Activated T-helper 2 cell treated with anti-CD3 and anti-CD28 coated beads, Interferon-gamma antibody, Interleukin-2, Interleukin-4, amounts not matched to agents 10 μg/mL and 5 μg/mL and 100 μg/mL, durations not matched to agents 14 hours and 24 hours and 36 hours (primary cell): ENCODE measurements at places on chromosomes 7 and 10.

- H3K4me1 ChIP-seq = no peaks in the 10 kb centered on the region
- no peak for DNase-seq
- no peaks in the 10 kb centered on the region for H3K27me3 ChIP-seq
- no peak overlapping the region for H3K27ac ChIP-seq
- H3K36me3 ChIP-seq = no peaks in the 10 kb centered on the region
Observed at GRCh38 chr7:125316466-125316865, 386.8 kb upstream of the POT1 start.

GRCh38 chr10:112767156-112767555, 182.9 kb upstream of the TCF7L2 start:
- no peak for DNase-seq
- H3K4me3 ChIP-seq = no peak overlapping the region
- no peak overlapping the region for H3K27ac ChIP-seq
- no peaks in the 10 kb centered on the region for H3K36me3 ChIP-seq
- no peaks in the 10 kb centered on the region for H3K27me3 ChIP-seq

GRCh38 chr7:1380231-1380815, 78.9 kb downstream of the MICALL2 start:
- no peaks in the 10 kb centered on the region for H3K4me1 ChIP-seq
- no peak overlapping the region for H3K4me3 ChIP-seq
- peaks cover 3% of the 10 kb centered on the region for H3K27me3 ChIP-seq
- H3K36me3 ChIP-seq = no peaks in the 10 kb centered on the region

GRCh38 chr10:119370111-119370741, 162.9 kb downstream of the GRK5 start:
- H3K27ac ChIP-seq = no peak overlapping the region
- H3K4me1 ChIP-seq = peaks cover 16% of the 10 kb centered on the region
- H3K27me3 ChIP-seq = no peaks in the 10 kb centered on the region
- H3K4me3 ChIP-seq = no peak overlapping the region
- no peaks in the 10 kb centered on the region for H3K36me3 ChIP-seq

- H3K4me3 ChIP-seq = no peak overlapping the region
- no peak overlapping the region for H3K27ac ChIP-seq
- no peak for DNase-seq
Observed at GRCh38 chr10:131009791-131010190, 301.7 kb downstream of the TCERG1L start.

GRCh38 chr10:71397296-71398212, 834 bp downstream of the CDH23 start:
- no peaks in the 10 kb centered on the region for H3K4me1 ChIP-seq
- peak overlapping the region; percentile 5 for H3K4me3 ChIP-seq
- peaks cover 54% of the 10 kb centered on the region for H3K27me3 ChIP-seq
- DNase-seq = no peak
- no peak overlapping the region for H3K27ac ChIP-seq
- no peaks in the 10 kb centered on the region for H3K36me3 ChIP-seq

DNA sequence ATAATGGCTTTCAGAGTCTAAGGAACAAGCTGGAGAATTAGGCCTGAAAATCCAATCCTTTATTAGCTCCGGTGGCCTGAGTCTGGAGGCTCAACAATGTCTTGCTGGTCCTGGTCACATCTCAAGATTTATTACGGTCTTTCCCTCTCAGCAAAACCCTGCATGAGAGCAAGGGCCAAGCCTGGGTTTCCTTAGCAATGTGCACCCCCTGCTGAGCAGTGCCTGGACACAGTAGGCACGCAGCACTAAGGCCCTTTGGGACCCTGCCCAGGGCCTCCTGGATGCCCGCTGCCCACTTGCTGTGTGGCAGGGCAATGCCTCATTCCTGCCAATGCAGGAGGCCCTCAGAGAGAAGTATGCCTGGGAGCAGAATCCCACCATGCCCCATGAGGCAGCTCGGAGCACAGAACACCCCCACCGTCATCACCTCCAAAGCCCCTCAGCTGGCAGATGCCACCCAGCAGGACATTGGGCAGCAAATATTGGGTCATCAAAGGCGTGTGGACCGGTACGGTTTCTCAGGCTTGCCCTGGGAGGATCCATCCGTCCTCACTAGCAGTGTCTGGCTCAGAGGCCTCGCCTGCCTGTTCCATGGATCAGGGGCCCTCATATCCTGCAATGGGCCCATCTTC, 156.4 kb downstream of the OAT start:
- H3K27ac ChIP-seq = no peak overlapping the region
- no peaks in the 10 kb centered on the region for H3K27me3 ChIP-seq
- no peaks in the 10 kb centered on the region for H3K4me1 ChIP-seq

DNA sequence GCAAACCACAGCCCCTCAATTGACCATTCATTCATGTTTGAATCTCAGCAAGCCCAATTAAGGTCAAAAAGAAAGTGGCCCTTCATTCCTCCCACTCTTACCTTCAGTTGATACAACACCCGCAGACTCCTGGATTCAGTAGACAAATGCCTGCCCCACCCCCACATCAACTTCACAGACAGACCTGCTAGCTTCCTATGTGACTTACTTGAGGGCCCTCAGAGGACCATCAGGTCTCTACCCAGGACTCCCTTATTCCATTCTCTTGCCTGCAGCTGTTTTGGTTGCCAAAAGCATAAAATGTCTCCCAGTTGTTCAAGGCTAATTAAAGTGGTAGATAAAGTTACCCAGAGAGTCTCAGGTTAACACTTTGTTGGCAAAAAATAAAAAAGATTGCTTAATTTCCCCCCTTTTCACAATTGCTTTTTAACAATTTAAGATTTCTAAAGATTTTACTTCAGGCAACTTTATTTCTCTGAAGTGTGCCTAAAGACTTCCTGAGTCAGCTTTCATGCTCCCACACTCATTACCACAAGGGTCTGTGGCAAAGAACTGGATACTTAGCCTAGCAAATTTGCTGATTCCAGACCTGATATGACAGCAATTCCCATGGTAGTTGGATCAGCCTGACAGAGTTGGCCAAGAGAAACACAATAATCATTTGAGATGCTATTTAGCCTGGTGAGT, 3.3 kb upstream of the MTERF1 start:
- H3K27ac ChIP-seq = no peak overlapping the region
- no peak overlapping the region for H3K4me3 ChIP-seq
- no peaks in the 10 kb centered on the region for H3K27me3 ChIP-seq
- H3K4me1 ChIP-seq = peaks cover 19% of the 10 kb centered on the region
- no peak for DNase-seq

DNA sequence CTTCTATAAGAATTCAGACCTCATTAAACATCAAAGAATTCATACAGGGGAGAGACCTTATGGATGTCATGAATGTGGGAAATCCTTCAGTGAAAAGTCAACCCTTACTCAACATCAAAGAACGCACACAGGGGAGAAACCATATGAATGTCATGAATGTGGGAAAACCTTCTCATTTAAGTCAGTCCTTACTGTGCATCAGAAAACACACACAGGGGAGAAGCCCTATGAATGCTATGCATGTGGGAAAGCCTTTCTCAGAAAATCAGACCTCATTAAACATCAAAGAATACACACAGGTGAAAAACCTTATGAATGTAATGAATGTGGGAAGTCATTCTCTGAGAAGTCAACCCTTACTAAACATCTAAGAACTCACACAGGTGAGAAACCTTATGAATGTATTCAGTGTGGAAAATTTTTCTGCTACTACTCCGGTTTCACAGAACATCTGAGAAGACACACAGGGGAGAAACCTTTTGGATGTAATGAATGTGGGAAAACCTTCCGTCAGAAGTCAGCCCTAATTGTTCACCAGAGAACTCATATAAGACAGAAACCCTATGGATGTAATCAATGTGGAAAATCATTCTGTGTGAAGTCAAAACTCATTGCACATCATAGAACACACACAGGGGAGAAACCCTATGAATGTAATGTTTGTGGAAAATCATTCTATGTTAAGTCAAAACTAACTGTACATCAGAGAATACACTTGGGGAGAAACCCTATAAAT, 24.1 kb downstream of the ZNF37A start:
- DNase-seq = no peak
- no peaks in the 10 kb centered on the region for H3K4me1 ChIP-seq
- H3K27ac ChIP-seq = no peak overlapping the region
- no peak overlapping the region for H3K4me3 ChIP-seq
- no peaks in the 10 kb centered on the region for H3K27me3 ChIP-seq

DNA sequence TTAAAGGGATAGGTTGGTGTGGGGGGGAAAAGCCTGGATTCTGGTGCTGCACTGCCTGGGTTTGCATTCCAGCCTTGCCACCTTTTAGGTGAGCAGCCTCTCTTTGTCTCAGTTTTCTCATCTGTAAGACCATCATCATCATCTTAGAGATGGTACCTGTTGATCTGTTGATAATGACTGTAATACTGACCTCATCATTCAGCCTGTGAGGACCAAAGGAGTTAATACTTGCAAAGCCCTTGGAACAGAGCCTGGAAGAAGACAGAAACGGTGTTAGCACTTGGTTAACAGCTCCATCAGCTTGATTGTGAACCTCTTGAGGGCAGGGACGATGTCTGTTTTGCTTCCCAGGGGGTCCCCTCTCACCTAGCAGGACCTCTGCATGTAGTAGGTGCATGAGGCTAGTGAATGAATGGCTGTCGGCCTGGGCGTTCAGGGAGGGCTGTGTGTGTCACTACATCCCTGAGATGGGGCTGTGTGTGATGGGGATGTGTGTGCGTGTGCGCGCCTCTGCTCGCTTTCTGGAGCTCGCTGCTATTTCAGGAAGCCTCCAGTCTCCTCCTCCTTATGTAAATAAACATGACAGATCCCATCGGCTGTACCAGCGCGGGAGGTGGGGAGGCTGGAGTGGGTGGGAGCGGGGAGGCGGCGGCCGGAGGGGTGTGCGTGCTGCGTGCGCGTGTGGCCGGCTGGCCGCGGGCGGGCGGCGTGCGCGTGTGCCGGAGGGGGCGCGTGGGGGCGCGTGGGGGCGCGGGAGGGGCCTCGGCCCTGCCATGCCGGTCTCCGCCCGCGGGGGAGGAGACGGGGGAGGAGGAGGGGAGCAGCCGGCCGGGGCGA, 61.2 kb downstream of the NEURL1 start:
- peak overlapping the region; percentile 58 for H3K4me3 ChIP-seq
- H3K4me1 ChIP-seq = peaks cover 24% of the 10 kb centered on the region
- peak; percentile 17 for DNase-seq
- no peaks in the 10 kb centered on the region for H3K36me3 ChIP-seq

DNA sequence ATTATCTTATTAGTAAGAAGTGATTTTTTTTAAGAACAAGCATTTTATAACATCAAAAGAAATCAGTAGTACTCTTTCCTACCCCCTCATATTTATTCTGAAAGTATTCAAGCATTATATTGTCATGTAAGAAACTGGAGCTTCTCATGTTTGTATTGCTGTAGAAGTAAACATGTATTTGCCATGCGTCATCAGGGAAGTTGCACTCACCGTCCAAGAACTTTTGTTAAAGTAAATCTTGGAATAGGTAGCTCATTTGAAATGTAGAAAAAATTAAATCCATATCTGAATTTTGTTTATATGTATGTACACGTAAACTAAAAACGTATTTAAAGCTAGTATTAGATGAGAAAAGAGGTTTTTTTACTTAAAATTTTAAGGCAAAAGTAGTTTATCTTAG, 96.8 kb downstream of the PTEN start:
- no peak for DNase-seq
- no peak overlapping the region for H3K4me3 ChIP-seq
- peaks cover 59% of the 10 kb centered on the region for H3K36me3 ChIP-seq

GRCh38 chr7:49324040-49324439, 399.7 kb downstream of the CDC14C start:
- no peak overlapping the region for H3K27ac ChIP-seq
- no peaks in the 10 kb centered on the region for H3K36me3 ChIP-seq
- H3K4me1 ChIP-seq = no peaks in the 10 kb centered on the region
- H3K27me3 ChIP-seq = no peaks in the 10 kb centered on the region
- DNase-seq = no peak

DNA sequence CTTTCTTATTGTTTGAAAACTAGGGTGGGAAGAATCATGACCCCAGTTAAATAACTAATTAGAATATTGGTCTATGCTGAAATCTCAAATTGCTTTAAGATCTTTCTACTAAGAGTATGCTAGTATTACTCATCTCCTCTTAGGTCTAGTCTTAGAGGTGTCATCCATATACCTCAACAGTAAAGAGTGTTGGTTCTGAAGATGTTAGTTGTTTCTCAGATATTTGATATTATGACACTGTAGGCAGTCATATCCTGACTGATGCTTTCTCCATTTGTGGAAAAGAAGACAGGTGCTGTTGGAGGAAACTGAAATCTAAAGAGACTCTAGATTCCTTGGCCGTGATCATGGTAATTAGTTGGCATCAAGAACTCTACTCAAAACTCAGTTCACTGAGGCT, 21.2 kb downstream of the BPGM start:
- H3K27ac ChIP-seq = no peak overlapping the region
- peaks cover 31% of the 10 kb centered on the region for H3K4me1 ChIP-seq
- H3K36me3 ChIP-seq = peaks cover 56% of the 10 kb centered on the region
- H3K27me3 ChIP-seq = no peaks in the 10 kb centered on the region
- no peak for DNase-seq

DNA sequence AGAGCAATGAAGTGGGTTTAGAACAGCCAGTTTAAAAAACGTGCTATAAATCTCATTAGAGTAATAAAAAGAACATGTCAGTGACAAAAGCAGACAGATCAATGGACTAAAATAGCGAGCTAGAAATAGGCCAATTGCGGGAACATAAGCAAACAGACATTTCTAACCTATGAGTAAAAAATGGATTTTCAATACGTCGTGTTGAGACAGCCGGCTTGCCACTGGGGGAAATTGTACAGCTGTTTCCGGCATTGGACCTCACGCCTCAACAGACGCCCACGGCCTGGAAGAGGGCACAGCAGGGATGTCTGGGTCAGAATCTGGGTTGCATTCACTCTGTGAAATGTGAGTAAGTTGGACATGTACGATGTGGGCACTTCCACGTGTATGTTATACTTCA, 92.9 kb downstream of the SVOPL start:
- no peak for DNase-seq
- no peak overlapping the region for H3K4me3 ChIP-seq
- H3K27ac ChIP-seq = no peak overlapping the region
- peaks cover 12% of the 10 kb centered on the region for H3K4me1 ChIP-seq
- no peaks in the 10 kb centered on the region for H3K27me3 ChIP-seq

DNA sequence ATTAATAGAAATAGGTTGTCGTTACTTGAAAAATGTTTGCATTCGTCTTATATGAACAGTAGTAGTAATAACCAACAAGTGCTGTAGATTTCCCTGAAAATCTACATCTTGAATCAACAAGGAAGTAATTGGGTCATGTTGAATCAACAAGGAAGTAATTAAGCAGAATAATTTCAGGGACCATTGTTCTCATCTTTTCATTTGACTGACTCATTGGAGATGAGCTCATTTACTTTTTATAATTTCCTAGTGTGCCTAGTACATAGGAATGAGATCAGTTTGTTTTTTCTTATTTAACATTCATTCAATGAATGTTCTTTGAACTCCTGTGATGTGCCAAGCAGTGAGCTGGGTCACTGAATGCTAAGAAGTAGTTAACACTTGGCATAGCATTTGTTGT, 8.2 kb downstream of the CLDN12 start:
- H3K4me3 ChIP-seq = no peak overlapping the region
- no peak for DNase-seq
- H3K36me3 ChIP-seq = peaks cover 10% of the 10 kb centered on the region
- peaks cover 1% of the 10 kb centered on the region for H3K4me1 ChIP-seq
- no peaks in the 10 kb centered on the region for H3K27me3 ChIP-seq
